ENCODE measurements at places on chromosomes 13 and 19.

DNA sequence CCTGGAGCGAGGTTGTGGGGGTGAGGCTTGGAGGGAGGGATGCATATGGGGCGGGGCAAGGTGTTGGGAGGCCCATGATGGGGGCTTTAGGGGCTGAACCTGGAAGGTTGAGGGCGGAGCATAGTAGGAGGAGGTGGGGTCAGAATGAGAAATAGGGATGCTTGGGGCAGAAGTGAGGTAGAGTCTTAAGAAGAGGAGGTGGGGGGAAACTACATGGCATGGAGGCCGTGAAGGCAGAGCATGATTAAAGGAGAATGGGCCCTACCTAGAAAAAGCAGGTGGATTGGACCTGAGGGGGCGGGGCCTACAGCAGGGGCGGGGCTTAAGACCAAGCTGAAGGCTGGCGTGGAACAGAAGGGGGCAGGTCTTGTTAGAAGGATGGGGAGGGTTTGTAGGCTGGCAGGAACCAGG is 799 bp downstream of the NR1H2 start:
- DNase-seq, result no peak

DNA sequence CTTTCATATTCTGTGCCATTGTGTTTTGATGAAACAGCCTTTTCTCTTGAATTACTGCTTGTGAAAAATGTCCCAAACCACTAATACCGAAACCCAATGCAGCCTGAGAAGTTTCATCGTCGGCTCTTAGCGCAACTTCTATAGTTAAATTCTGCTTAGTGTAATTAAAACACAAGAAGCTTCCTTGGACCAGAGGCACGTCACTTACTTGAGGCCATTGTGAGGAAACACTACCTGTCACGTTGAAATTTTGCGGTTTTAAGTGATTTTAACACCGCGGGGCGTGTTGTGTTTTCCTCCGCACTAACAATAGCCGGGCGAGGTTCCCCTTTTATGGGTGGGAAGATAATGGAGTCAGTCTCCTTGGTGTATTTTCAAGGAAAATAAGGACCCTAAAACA is 70.9 kb downstream of the GGACT start:
- DNase-seq, result no peak

GRCh38 chr19:40523322-40524047 is 53.2 kb upstream of the SHKBP1 start:
- no peak for DNase-seq

DNA sequence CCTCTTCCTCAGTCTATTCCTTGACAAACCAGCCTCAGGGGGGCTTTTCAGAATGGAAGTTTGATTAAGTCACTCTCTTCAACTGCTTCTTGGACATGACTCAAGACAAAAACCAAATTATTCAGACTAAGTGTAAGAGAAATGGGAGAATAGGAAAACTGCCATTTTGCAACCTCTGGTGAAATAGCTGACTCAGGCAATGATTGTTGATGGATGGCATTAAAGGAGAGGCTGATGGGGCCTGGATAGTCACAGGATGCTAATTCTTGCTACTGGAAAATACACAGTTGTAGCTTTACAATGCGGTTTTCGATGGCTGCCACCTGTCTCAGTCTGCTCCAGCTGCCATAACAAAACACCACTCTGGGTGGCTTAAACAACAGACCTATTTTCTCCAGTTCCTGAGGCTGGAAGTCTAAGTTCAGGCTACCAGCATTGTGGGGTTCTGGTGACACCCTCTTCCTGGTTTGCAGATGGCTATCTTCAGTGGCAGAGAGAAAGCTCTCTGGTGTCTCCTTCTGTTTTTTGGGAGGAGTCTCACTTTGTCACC is 6.1 kb downstream of the NOSIP start:
- no peak for DNase-seq

- no peak for DNase-seq
Measured at GRCh38 chr19:51547397-51548212, 16.1 kb upstream of the SIGLEC6 start.

GRCh38 chr19:13788991-13789390 is 6.3 kb upstream of the ZSWIM4 start:
- no peak for DNase-seq

DNA sequence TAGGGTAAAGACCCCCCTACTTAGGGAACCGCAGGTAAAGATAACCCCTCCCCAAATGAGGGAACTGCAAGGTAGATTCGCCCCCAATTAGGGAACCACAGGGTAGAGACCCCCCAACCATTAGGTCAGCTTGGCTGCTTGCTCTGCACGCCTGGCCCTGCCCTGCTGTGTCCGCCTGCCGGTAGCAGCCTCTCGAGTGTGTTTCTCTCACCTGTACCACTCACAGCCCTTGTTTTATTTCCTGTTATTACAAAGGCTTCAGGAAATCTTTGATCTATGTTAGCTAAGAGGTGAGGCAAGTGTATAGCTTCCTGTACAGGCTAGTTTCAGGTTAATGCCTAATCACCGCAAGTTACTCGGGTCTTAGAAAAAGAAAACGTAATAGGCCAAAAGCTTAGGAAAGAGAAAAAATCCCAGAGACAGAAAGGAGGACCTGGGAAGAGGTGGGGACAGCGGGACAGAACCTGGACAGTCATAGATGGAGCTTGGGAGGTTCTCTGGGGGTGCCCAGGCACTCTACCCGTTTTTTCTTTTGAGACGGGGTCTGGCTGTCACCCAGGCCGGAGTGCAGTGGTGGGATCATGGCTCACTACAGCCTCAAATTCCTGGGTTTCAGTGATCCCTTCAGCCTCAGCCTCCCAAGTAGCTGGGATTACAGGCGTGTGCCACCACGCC is 23.1 kb upstream of the EIF3G start:
- DNase-seq, result no peak

DNA sequence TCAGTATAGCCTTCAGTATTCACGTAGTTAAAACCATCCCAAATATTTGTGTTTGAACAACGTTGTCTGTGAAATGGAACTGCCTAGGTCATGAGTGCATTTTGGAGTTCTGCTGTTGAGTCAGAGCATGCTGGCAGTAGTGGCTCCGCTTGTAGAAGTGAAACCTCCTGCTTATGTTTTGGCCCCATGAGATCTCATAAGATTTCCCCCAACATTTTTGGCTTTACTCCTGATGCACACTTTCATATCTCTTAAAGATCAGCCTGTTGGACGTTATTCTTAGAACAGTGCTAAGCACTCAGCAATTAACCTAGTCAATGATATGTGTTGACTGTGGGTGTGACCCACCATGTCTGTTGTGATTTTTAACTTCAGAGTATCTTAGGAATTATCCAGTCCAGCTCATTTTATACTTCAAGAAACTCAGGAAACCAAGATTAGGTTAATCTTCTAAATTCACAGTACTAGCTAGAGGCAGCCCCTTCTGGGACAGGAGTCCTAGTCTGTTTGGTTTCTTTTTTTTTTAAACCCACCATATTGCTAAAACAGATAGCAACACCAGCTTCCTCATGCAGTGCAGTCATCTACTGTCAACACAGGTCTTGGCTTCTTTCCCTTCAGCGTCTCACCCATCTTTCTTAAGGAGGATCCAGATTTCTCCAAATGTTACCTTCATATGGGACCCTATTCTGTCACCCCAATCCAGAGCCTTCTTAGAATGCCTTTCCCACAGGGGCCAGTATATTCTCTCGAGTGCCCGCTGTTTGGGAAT is 26.2 kb downstream of the RAP2A start:
- DNase-seq, result no peak

GRCh38 chr13:60583911-60584753 is 187.1 kb downstream of the TDRD3 start:
- no peak for DNase-seq

Data from stimulated activated CD8-positive, alpha-beta memory T cell treated with anti-CD3 and anti-CD28 coated beads, Interleukin-15, amount 100 ng/mL, for 1 hour (primary cell).